Smooth muscle cell of the umbilical artery (primary cell): ENCODE measurements at places on chromosomes 6 and 20. TPM values are rescaled to one million over a fixed set of nuclear protein-coding genes. Genes with fewer than 3 reads are reported as not detected.

The RAMACL gene
- 0.74 and 2.1 TPM in 2 replicates for total RNA-seq

The ZCCHC3 gene
- total RNA-seq = 9.6 and 11.3 TPM in 2 replicates

The SLC26A8 gene
- total RNA-seq = 0.05 TPM in 1 of 2 replicates, not detected in the other

The OSBPL2 gene
- 39.9 and 40.1 TPM in 2 replicates for total RNA-seq

The FILIP1 gene
- 0.37 and 1.2 TPM in 2 replicates for total RNA-seq
